Stimulated activated CD4-positive, alpha-beta T cell treated with anti-CD3 and anti-CD28 coated beads, Interleukin-12 subunit alpha, Interleukin-12 subunit beta, amount 100 ng/mL, for 24 hours (primary cell): ENCODE measurements at places on chromosomes 7 and 10.

- no peak for DNase-seq
These were observed 44.2 kb upstream of the TNS3 start for GRCh38 chr7:47625861-47626715.

DNA sequence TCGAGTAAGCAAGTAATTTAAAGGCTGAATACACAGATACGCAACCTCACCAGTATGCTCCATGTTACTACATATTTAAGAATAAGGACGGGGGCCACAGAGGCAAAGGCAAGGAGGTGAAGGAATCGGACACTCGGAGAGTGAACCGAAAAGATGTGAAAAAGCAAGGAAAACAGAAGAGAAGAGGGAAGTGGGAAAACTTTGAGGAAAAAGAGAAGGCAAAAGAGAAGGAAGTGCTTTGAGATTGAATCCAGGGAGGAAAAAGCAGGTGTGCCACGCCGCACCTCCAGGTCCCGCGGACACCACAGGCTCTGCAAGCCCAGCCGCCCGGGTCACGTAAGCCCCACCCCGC is 367 bp upstream of the AVL9 start:
- DNase-seq: no peak

DNA sequence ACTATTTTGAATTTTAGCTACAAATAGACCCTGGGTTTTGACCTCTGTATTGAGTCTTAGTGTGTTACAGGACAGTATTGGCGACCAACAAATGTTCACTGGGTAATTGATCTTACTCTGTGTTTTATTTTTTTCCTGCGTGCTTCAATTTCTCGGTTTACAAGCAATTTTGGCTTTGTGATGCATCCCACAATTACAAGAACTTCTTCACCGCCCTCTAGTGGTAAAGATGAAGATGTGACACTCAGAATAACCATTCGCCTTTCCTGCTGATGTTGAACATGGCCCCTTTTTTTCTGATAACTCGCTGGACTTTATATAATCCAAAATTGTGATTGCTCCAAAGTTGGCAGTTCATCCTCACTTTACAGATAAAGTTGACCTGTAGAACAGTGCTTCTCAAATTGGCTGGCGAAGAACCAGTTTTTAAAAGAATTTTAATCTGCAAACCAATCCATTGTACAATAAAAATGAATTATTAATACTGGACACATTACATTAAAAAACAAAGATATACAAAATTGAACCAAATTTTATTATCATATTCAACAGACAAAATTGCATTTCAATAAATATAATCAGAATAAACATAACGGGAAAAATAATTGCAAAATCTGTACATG is 20.2 kb upstream of the SMC3 start:
- DNase-seq: no peak

DNA sequence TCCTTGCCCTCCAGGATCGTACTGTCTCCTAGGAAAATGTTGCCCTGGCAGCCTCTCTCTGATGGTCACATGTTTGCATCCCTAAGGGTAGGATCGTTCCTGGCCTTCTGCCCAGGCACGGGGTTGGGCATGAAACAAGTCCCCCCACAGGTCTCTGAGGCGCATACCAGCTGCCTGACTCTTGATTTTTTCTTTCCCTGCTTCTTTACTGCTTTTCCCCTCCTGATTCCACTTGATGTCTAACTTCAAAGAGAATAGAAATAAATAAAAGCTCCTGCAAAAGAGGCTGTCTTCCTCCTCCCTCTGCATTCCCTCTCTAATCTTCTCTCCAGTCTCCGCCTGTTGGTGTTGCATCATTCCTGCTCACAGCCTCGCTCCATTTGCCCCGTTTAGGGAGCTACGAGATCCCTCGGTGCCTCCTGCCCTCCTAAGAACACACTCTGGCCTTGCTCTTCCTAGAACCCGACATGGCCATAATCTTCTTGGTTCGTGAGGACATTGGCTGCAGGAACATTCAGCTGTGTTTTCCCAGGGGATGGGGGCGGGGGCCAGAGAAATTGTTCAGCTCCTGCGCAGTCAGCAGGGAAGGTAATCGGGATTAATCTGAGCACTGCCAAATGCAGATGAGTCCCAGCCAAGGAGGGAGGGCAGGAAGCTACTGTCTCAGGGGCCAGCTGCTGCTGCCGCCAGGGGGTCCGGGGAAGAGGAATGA is 26.0 kb downstream of the LEP start:
- no peak for DNase-seq

GRCh38 chr10:71708301-71708703 is 11.3 kb downstream of the C10orf105 start:
- no peak for DNase-seq

DNA sequence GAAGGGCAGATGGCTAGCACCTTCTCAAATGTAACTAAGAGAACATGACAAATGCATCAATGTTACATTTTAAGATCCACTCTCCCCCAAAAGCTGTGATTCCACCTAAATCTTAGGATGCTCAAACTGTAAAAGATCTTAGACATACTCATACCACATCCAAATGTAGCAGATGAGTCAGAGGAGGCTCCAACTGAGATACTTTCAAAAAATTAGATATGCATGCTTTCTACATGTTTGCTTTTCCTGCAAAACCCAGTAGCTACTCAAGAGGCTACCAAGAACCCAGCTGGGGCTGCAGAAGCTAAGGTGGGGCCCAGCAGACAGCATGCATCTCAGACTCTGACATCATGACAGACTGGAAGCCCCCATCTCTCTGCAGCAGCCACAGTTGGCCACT is 31.4 kb upstream of the FRMD4A start:
- no peak for DNase-seq

DNA sequence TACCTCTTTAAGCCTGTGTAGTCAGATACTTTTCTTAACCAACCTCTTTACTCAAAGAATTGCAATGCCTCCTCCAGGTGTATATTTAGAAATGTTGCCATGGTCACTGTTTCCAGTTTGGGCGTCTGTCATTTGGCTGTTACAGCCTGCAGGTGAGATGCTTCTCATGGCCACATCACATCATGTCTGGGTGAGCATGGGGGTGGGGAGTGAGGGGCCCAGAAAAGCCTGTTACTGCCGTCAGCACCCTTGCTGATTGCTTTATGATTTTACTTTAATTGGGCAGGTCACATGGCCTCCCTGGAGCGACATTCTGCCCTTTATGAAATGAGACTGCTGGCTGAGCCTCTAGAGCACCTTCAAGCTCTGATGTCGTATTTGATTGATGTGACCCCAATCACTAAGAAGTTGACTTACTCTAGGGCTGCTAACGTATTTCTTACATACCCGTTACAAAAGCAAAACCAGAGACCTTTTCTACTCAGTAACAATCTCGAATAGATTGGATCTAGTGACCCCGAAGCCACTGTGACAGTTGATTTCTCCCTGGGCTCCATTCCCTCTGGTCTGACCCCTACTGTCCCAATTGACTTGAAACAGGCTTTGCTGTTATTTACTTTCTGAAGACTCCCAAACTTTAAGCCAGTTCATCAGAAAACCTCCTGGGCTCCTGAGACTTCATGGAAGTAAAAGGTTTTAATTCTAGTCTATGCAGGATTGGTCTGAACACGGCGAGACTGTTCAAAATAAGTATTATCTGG is 60.7 kb downstream of the OTUD1 start:
- no peak for DNase-seq

DNA sequence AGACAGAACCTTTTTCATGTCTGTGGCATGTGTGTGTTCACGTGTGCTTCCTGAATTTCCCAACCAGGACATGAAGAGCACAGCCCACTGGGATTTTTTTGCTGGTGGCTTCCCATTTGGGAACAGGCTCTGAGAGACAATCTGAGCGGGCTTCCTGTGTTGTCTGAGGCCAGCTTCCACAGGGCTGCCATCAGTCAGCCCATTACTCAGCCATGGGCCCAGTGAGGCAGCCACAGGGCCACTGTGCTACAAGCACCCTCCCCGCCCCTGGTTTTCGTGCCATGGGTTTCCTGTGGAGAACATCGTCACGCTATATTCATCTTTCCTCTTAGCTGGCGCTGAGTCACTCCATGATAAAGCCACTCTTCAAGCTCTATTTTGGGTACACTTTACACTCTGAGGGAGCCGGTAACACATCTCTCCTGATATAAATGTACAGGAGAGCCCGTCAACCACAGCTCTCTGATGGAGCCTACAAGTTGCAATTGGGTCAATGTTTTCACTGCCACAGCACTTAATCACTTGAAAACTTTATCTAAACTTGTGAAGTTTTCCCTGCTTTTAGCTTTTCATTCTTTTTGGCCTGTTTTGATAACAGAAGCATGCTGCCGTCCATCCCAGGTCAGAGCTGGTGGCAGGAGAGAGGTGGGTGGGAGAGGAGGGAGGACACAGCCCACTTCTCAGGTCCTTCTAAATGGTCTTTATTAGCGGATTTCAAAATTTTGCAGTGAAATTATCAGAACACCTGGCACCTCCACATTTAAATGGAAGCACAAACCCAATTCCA is 96.9 kb downstream of the HIPK2 start:
- DNase-seq: peak; percentile 72

DNA sequence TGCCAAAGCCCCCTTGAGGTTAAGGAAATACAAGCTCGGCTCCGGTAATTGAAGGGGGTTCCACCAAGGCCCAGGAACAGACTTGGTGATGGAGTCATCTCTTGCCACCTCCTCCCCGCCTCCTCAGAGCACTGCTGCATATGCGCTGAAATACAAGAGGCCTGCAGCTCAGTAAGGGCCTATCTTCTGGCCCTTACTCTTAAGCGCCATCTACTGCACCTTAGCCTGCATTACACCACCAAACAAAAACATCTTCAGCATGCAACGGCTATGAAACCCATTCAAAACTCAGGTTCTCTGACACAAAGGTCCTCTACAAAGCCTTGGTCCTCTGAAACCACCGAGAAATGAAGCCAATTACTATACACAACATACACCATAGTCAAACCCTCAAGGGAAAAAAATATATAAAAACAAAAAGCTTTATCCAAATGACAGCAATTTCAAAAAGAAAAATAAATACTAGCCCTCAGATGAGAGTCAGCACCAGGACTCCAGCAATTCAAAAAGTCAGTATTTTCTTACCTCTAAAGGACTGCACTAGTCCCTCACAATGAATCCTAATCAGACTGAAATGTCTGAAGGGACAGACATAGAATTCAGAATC is 176.8 kb upstream of the TBX20 start:
- peak; percentile 1 for DNase-seq

- DNase-seq: no peak
These were observed 397.3 kb downstream of the PPP1R3A start for GRCh38 chr7:113521468-113521867.

- no peak for DNase-seq
These were observed 28.9 kb upstream of the ERCC6 start for GRCh38 chr10:49567810-49568209.

GRCh38 chr10:31972519-31973041 is 43.9 kb upstream of the ARHGAP12 start:
- no peak for DNase-seq

- DNase-seq: no peak
These were observed 340.6 kb downstream of the TFEC start for GRCh38 chr7:115689941-115690340.

GRCh38 chr10:34047389-34047788 is 712.9 kb upstream of the NRP1 start:
- no peak for DNase-seq
